ENCODE measurements at places on chromosomes 4 and X. TPM values are rescaled to one million over a fixed set of nuclear protein-coding genes. Genes with fewer than 3 reads are reported as not detected.

The LARP7 gene
- total RNA-seq: 44.9 TPM

The CLOCK gene
- 26.8 TPM for total RNA-seq

The IL15 gene
- 3.8 TPM for total RNA-seq

The AMOT gene
- total RNA-seq: 6.9 TPM

The FATE1 gene
- not detected for total RNA-seq

DNA sequence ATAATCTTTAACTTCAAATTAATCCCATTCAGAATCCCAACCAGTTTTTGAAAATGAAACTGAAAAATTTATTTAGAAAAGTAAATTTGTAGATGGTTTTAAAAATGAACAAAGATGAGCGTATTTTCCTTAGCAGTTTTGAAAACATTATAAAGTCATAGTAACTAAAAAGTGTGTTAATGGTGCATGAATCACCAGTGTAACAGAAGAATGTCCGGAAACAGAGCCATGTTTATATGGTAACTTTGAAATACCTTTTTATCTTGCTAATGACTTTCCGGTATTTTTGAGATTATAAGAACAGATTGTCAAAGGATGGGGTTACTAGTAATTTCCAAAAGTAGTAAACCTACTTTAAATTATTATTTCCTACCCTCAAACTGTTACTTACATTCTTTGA lies 145.9 kb downstream of the IRS4 start:
- no peak for DNase-seq

DNA sequence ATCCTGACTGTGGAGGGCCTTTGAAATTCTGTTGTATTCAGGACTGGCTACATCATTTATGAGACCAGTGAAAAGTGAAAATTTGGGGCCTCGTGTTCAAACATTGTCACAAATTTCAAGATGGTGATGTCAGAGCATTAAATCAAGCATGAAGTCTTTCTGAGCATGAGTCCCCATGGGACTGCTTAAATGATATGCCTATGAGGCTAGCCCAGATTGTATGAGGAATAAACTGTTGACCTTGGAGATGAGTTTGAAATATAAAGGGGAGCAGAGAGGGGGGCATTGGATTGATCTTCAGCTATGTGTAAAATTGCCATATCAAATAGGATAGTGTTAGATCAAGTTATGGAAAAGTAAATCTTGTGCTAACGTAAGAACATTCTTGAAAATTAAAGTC lies 230.0 kb downstream of the SPANXN3 start:
- no peak for DNase-seq

Data from left cardiac atrium (tissue), 4 donors.